Right lobe of liver (tissue), 6 donors: ENCODE measurements at places on chromosomes 12 and 14. TPM values are rescaled to one million over a fixed set of nuclear protein-coding genes. Genes with fewer than 3 reads are reported as not detected.
A peak's percentile ranks its signal among the peaks of the same experiment; 100 is the strongest.

The RPL10L gene
- total RNA-seq: not detected

GRCh38 chr12:79298506-79298905, 392.3 kb downstream of the PAWR start:
- no peak for DNase-seq

DNA sequence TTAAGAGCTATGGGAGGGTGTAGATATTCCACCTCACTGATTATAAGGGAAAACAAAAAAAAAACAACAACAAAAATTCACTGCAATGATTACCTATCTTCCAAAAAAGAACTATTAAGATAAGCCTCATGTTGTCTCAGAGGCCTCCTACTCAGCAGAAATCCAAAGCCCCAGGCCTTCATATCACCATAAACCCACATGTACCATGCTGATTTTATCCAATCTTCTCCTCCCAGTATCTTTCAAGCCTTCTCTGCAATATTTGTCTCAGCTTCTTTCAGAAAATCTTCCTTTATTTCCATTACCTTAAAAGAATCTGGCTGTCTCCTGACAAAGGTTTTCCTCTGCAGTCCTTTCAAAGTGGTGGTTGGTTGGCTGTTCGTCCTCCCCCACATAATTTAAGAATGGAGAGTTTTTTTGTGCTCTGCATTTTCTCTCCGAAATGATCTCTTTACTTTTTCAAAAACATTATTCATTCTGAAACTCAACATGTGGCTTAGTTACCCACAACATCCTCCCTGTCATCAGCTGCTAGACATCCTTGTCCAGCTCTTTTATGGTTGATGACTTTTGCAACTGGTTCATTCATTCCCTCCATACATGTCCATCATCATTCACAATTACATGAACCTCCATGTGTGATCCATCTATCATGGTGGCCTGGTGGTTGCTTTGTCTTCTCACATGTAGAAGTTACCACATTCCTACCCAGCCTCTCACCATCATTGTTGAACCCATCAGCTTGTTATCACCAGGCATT, 2.9 kb upstream of the EPYC start:
- DNase-seq: no peak

The HNRNPC gene
- 240 TPM for total RNA-seq

The SERPINA1 gene
- 38,163 TPM for total RNA-seq

The PLEKHD1 gene
- total RNA-seq: not detected

The PTPN21 gene
- 12.2 TPM for total RNA-seq

DNA sequence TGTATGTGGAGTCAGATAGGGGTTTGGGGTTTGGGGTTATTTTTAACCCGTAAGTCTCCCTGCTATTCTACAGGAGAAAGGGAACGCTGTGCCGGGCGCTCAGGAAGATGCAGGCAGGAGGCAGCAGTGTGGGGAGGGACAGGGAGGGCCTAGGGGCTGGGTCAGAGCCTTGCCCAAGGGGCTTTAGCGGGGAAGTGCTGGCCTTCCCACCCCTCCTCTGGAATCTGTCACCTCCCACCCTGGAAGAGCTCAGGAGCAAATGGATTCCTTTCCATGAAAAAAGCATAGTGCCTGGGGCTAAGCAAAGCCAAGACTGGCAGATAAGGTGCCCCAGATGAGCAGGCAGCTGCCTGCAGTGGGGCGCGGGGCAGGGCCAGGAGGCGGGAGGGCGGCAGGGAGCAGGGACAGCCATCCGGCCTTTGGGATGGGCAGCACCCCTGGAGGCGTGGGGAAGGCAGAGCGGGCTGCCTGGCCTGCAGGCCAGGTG, 7.3 kb upstream of the INF2 start:
- DNase-seq: no peak

The CLEC12A gene
- total RNA-seq: 2.6 TPM

DNA sequence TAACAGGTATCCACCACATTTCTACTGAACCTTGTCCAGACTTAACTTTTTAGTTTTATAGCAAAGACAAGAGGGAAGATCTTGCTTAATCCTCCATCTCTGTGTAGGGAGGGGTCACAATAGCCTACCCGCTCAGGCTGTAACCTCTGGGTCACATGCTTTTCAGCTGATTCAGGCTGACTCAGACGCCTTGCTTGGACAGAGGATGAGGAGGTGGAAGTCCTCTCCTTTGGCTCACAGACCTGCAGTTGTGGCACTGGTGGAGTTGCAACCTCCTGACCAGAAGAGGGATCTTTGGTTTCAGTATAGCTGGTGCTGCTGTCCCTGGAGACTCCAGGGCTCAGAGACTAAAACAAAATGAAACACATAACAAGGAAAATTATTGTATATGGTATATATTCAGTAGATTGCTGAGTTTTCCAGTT, 16.2 kb downstream of the ACIN1 start:
- peak; percentile 78 for DNase-seq
